GM23338 (cell line): ENCODE measurements at places on chromosomes 2 and 18.

DNA sequence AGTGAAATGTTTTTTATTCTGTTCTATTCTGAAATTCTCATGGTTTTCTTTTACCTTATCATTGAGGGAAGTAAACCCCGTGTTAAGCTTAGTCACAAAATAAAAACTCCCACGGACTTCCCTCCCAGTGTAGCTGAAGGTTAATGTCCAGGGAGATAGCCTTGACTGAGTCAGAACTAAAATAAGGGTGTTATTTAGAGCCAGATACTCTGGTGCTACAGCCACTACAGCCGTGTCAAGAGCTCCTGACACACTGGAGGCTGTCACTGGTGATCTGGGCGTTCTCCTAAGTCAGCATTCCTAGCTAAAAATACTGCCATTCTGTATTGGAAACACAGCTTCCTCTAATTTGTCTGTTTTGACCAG, 82.0 kb upstream of the RANBP2 start:
- no peak for DNase-seq

- no peak for DNase-seq
Observed at GRCh38 chr2:66303471-66303870, 131.5 kb upstream of the MEIS1 start.

DNA sequence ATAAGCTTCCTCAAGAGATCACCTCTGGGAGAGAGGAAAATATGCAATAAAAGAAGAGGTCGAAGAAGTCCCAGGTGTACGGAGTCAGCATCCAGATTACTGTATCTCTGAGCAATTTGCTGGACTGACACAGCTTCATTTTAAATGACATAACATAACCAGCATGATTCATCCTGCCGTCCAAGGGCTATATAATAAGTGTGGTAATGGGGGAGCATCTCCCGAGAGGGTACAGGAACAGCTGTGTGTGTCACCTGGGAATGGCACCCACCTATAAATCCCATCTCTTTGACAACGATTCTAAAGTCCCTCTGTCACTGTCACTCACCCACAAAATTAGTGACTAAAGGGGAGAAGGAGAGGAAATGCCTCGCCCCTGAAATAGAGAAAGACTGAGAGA, 19.3 kb upstream of the FZD7 start:
- DNase-seq: no peak

DNA sequence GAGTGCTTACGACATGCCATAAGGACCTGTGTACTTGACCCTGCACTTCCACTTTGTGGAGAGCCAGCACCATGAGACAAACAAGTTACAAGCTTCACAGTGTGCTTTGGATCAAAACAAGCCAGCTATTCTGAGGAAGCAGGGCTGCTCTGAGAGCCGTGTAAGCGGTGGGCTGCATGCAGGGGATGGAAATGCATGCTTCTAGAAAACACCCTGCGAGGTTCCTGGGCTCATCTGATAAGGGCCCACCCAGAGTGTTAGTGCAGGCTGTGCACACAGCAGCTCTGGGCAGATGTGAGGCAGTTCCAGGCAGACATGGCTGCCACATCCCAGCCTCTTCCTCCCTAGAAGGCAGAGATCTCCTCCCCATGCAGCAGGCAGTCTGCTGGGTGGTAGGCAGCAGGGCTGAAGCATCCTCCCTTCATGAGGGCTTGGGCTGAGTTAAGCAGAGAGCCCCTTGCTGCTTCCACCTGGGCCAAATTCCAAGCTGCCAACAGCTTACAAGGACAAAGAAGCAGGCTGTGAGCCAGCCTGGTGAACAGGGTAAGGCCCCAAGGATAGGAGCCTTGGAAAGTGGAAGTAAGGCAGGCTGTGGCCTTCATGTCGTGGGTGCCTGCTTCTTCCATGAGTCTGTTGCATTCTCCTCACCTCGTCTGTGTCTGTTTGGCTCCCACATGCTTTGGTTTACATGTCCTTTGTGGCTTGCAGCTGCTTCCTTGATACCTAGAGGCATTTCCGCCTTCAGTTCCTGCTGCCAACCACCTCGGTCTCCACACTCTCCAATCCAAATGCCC, 7.7 kb downstream of the PSD4 start:
- no peak for DNase-seq

DNA sequence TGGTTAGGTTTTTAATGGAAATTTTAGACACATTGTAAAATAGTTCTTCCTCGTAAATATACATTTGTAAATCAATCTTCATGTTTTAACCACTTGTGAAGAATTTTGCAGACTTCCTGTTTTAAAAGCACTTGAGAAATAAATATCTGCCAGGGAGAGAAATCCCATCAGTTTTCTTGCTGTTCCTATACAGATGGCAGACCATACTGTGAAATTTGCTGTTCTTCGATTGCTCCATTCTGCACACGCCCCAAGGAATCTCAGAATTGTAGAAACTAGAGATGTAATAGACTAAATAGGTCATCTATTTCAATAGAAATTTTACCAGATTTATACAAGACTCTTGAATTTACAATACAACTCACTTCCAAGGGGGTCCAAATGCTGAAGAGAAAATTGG, 75.8 kb upstream of the PIK3C3 start:
- no peak for DNase-seq

DNA sequence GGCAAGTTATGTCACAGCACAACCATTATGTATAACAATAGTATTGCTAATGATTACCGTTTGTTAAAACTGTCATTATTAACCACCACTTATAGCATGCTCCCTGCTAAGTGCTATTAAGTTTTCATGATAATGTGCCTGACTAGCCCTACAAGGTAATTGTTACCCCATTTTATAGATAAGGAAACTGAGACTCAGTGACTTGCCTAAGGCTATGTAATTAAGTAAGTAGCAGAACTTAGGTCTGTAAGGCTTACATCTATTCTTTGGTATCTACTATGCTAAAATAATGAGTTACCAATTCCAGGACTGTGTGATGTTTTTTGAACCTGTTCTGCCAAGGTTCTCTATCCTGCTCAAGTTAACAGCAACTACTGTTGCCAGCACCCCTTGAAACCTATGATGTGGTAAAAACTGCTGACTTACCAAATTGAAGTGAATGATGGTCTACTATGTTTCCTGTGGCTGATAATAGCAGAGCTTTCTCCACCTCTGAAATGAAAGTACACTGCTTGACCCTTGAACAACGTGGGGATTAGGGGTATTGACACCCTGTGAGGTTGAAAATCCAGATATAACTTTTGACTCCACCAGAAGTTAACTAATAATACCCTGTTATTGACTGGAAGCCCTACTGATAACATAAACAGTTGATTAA, 18.2 kb downstream of the ACVR2A start:
- DNase-seq: no peak

DNA sequence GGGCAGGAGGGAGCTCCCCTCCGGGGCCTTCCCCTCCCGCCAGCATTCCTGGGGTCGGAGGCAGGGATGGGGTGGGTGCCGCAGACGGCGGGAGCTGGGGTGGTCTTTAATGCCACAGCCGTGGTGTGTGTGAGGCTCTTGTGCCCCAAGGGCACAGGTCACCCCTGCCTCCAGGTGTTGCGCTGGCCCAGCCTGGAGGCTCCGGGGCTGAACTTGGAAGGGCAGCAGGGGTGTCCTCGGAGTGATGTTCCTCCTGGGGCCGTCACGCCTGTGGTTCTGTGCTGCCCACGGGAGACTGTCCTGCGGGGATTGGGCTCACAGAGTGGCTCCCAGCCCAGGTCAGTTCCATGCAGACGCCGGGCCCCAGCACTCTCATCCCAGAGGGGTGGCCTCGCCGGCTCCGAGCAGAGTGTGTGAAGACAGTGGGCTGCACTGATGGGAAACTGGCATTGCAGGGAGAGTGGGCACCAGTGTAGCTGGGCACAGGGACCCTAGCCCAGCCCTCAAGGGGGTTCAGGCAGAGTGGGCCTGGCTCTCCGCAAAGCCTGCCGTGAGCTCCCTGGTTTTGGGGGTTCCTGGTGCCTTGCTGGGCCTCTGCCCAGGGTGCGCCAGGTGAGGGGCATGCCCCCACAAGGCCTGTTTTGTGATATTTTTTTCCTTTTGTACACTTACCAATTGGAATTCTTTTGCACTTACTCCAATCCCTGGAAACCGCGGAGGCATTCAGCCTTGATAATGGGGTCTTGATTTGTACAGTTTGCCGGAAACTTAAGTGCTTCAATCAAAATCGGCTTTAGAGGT, 56.7 kb downstream of the NFATC1 start:
- DNase-seq: no peak
